ENCODE measurements at places on chromosomes 7 and 10.
A peak's percentile ranks its signal among the peaks of the same experiment; 100 is the strongest.

DNA sequence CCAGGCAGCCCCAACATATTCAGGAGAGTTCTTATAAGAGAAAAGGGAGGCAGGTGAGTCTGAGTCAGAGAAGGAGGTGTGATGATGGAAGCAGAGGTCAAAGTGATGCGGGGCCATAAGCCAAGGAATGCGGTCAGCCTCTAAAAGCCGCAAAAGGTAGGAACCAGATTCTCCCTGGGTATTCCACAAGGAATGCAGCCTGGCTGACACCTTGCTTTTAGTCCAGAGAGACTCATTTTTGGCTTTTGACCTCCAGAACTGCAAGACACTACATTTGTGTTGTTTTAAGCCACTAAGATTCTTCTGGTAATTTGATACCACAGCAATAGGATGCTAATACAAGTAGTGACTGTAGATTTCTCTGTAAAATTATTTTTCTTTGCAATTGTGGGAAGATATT, 151.5 kb upstream of the EEPD1 start:
- DNase-seq = no peak

DNA sequence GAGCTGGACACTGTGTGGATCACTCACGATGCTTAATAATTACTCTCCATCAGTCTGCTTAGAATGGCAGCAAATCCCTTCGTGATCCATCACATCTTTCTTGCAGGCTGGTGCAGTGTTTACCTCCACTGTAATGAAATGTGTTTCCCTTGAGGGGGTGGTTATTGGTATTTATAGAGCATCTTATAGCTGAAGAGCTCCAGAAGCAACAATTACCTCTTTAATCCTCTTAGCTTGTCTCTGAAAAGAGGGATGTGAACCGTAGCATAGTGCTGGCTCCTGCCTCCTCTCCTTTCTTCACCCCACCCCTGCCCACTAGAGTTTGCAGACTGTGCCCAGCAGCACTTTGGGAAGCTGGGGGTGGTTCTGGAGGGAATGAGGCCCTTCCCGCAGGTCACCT, 132.6 kb downstream of the CAMK1D start:
- DNase-seq = no peak

- DNase-seq = no peak
Measured at GRCh38 chr10:95475827-95476468, 85.2 kb downstream of the SORBS1 start.

- no peak for DNase-seq
Measured at GRCh38 chr10:46555366-46555712, 1.1 kb downstream of the GPRIN2 start.

GRCh38 chr7:2613931-2614600, 17.7 kb upstream of the TTYH3 start:
- no peak for DNase-seq

GRCh38 chr10:73786512-73786885, 1.1 kb downstream of the ZSWIM8 start:
- no peak for DNase-seq

- no peak for DNase-seq
Measured at GRCh38 chr10:81995254-81995653, 120.3 kb downstream of the NRG3 start.

DNA sequence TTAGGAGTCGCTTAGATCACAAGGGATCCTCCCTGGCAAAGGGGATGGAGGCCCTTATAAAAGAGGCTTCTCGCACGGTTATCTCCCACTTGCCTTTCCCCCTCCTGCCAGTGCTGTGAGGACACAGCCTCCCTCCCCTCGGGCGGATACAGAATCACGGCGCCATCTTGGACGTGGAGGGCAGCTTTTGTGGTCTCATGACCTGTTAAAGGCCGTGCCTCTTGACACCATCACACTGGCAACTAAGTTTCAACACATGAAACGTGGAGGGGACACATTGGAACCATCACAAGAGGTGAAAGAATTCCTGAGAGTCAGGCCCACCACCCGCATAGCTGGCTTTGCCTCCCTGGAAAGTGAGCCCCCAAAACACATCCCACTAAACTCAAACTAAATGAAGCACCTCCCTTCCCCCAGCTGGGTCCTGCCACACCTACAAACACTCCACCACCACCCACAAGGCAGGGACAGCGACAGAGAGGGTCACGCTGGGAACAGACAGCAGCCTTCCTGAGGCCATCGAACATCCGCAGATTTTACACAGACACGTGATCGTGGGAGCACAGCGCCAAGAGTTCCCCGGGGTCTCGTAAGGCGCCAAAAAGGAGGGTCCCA, 110.6 kb downstream of the TCERG1L start:
- DNase-seq = no peak

- DNase-seq = peak; percentile 36
Measured at GRCh38 chr10:3852147-3852904, 67.3 kb upstream of the KLF6 start.

- no peak for DNase-seq
Measured at GRCh38 chr10:64573623-64574325, 1052.6 kb downstream of the REEP3 start.

DNA sequence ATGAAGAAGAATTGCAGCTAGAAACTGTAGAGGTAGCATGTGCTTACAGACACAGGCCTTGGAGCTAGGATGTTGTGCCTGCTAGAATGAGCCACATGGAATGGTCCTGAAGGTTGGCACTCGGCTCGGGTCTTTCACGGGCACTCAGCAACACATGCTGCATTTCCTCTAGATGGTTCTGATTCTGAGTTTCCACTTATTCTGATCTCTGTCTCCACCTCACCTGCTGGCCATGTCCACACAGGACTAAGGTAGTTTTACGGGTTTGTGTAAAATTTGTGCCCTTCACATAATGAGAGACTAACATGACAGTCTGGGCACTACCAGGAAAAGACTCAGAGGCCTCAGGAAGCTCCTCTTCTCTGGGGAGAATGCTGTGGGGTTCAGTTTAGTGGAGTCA, 444.8 kb upstream of the MKI67 start:
- no peak for DNase-seq

- no peak for DNase-seq
Measured at GRCh38 chr7:30312178-30312577, 27.8 kb downstream of the ZNRF2 start.

DNA sequence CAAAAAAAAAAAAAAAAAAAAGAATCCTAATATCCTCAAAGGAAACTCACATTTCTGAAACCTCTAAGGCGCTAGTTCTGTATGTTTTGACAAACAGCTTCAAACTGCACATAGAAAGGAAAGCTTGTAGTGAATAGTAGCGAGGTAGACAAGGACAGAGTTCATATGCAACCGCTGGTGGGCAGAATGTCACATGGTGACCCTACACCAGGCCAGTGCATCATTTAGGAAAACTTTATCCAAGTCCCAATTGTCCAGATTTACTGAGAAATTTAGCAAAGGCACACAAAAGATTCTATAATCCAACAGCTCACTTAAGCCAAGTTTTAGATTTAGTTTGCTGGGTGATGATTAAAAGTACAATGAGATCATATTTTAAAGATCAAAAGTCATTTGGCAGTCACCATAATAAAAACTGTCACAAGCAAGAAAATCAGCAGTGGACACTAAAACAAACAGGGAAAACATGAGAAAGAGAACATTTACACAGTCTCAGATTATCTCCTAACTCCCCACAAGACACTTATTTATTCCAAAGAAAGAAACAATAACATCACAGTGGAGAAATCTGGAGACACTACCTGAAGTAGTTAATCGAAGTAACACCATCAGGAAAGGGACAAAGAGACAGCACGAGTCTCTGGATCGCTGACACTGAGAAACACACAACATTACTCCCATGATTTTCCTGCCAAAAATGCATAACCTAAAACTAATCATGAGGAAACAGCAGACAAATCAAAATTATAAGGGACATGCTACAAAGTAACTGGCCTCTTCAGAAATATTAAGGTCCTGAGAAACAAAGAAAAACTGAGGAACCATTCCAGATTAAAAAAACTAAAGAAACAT, 20.2 kb downstream of the FAM204A start:
- no peak for DNase-seq

- no peak for DNase-seq
Measured at GRCh38 chr10:5620223-5620721, 46.1 kb downstream of the ASB13 start.

DNA sequence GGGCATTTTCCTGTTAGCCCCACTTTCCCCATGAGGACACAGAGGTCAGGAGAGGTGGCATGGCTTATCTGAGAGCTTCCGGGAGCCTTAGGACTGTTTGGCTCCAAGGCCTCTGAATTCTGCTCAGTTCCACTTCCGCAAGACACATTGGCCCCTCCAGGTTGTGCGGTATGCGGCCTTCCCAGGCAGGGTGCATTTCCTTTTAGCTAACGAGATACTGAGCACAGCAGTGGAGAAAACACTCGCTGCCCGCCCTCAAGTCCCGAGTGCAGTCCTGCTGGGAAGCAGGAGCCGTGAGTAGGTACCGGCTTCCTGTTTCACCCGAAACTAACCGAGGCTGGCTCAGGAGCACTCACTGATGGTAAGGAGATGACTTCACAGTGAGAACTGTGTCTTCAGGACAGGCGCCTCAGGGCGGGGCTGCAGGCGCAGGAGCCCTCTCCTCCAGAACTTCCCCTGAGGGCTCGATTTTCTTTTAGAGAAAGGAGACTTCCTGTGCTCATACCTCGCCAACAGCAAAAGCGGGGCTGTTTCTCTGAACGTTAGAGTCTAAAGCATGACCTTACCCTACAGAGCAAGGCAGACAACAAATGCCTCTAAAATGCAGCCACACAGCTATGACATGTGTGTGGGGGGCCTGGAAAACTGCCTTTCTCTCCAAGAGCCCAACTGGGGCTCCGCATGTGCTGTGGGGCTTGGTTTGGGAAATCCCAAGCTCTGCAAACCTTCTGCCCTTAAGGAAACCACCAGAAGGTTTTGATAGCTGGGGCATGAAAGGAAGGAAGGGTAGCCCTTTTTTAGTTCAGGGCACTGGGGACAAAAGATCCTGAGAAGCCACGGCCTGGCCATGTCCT, 25.9 kb downstream of the RGS10 start:
- peak; percentile 61 for DNase-seq

GRCh38 chr7:13241416-13241815, 554.0 kb downstream of the ARL4A start:
- DNase-seq = no peak

GRCh38 chr10:126905776-126906703, 812 bp downstream of the DOCK1 start:
- DNase-seq = no peak

DNA sequence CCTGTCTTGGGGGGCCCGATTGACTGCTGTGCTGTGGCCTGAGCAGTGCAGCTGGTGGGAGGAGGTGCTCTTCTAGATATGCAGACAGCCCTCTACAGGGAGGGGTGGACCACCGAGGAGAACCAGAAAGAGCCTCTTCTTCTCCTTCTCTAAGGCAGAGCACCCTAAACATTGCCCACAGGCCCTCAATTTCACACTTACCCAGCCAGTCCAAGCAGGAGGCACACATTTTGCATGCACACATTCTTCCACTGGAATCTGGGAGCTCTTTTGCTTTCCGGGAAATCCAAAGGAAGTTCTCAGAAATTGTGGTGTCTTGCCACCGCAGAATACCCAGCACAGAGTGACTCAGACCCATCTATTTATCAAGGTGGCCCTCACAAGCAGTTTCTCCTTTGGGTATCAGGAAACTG, 45.8 kb downstream of the EEPD1 start:
- no peak for DNase-seq

GRCh38 chr10:112265745-112266144, 17.5 kb upstream of the TECTB start:
- DNase-seq = no peak

GRCh38 chr7:7099584-7100014, 82.7 kb upstream of the C1GALT1 start:
- DNase-seq = no peak

GRCh38 chr10:10995120-10995519, 22.6 kb upstream of the CELF2 start:
- no peak for DNase-seq

DNA sequence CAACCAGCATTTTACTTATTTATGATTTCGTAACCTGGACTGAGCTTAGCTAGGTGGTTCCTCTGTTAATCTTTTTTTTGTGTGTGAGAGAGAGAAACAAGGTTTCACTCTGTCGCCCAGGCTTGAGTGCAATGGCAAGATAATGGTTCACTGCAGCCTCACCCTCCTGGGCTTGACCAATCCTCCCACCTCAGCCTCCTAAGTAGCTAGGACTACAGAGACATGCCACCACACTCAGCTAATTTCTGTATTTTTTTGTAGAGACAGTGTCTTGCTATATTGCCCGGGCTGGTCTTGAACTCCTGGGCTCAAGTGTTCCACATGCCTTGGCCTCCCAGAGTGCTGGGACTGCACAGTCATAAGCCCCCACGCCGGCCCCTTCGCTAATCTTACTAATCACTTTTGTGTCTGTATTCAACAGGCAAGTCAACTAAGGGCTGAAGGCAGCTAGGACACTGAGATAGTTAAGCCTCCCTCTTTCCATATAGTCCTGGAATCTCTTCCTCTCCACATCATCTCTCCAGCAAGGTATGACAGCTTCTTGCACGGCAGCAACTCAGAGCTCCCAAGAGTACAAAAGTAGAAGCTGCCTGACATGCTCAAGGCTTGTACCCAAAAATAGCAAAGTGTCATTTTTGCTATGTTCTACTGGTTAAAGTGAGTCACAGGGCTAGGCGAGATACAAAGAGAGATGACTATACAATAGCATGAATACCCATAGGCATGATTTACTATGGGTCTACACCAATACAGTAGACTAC, 11.3 kb downstream of the KMT2C start:
- DNase-seq = no peak

GRCh38 chr10:110326351-110327032, 21.8 kb upstream of the SMNDC1 start:
- no peak for DNase-seq

- no peak for DNase-seq
Measured at GRCh38 chr7:132183781-132184380, 392.4 kb downstream of the PLXNA4 start.

DNA sequence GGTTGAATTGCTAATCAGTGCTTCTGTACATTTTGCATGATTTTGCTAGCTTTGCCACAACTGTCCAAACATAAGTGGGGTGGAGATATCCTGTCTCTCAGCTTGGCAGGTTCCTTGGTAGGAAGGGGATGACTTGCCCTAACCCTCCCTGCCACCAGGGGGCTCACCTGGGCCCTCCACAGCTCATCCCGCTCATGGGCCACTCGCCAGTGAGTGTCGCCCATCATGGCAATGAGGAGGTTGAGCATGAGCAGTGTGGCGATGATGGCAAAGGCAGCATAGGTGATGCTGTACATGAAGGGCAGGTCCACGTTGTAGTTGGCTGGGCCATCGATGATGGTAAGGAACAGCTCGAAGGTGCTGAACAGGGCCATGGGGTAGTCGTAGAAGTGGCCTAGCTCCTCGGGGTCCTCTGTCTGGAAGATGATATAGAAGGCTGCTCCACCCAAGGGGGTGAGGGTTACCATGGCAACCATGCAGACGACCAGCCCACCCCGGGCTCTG, 12.2 kb downstream of the TRPV6 start:
- no peak for DNase-seq

GRCh38 chr10:20618011-20618547, 279.0 kb downstream of the NEBL start:
- DNase-seq = no peak

Measured in stimulated activated CD4-positive, alpha-beta T cell treated with anti-CD3 and anti-CD28 coated beads, Interleukin-1b, Interleukin-23, amount 100 ng/mL, for 24 hours (primary cell).